ENCODE measurements at places on chromosomes 3 and 15. TPM values are rescaled to one million over a fixed set of nuclear protein-coding genes. Genes with fewer than 3 reads are reported as not detected.

TM6SF1 gene
- total RNA-seq = 1.6 TPM

GRCh38 chr3:66572938-66573710, 72.3 kb upstream of the LRIG1 start:
- H3K4me1 ChIP-seq = no peaks in the 10 kb centered on the region
- no peak for DNase-seq
- no peaks in the 10 kb centered on the region for H3K36me3 ChIP-seq

- H3K4me1 ChIP-seq = peaks cover 20% of the 10 kb centered on the region
- no peak for DNase-seq
- no peak overlapping the region for H3K27ac ChIP-seq
- peaks cover 3% of the 10 kb centered on the region for H3K36me3 ChIP-seq
- H3K27me3 ChIP-seq = no peaks in the 10 kb centered on the region
Observed at GRCh38 chr3:36941658-36942057, 3.2 kb downstream of the TRANK1 start.

TMCO5A gene
- not detected for total RNA-seq

- no peaks in the 10 kb centered on the region for H3K4me1 ChIP-seq
- peaks cover 9% of the 10 kb centered on the region for H3K27me3 ChIP-seq
- H3K36me3 ChIP-seq = no peaks in the 10 kb centered on the region
- no peak overlapping the region for H3K27ac ChIP-seq
- H3K4me3 ChIP-seq = no peak overlapping the region
- no peak for DNase-seq
Observed at GRCh38 chr3:87191641-87192040, 35.5 kb upstream of the CHMP2B start.

TEX9 gene
- total RNA-seq = 1.6 TPM

PRR20G gene
- not detected for total RNA-seq

CD80 gene
- 4.7 TPM for total RNA-seq

DNA sequence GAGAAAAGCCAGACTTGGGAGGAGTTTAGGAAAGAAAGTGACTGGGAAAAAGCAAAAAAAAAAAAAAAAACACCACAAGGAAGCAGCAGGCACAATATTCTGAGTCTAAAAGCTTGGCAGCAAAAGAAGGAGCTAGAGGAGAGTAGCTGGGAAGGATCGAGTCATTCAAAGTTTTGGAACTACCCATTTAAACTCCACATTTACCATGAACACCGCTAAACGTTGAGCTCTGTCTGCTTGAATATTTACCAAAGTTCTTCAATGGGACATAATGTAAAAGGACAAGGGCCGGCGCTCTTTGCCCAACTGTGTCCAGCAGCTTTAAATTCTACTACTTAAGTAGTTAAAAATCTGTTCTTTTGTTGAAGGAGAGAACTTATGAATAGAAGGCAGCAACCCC, 481.9 kb downstream of the FOXP1 start:
- H3K27ac ChIP-seq = peak overlapping the region; percentile 86
- H3K27me3 ChIP-seq = no peaks in the 10 kb centered on the region
- peaks cover 82% of the 10 kb centered on the region for H3K36me3 ChIP-seq
- H3K4me3 ChIP-seq = peak overlapping the region; percentile 40
- DNase-seq = no peak

ZDHHC19 gene
- total RNA-seq = not detected

GRCh38 chr15:56393277-56393676, 28.1 kb downstream of the TEX9 start:
- H3K4me3 ChIP-seq = no peak overlapping the region
- peaks cover 3% of the 10 kb centered on the region for H3K36me3 ChIP-seq
- peaks cover 3% of the 10 kb centered on the region for H3K4me1 ChIP-seq
- no peak for DNase-seq
- no peak overlapping the region for H3K27ac ChIP-seq

- no peaks in the 10 kb centered on the region for H3K36me3 ChIP-seq
- peak; percentile 32 for DNase-seq
- H3K27me3 ChIP-seq = no peaks in the 10 kb centered on the region
- peaks cover 18% of the 10 kb centered on the region for H3K4me1 ChIP-seq
- no peak overlapping the region for H3K4me3 ChIP-seq
Observed at GRCh38 chr3:125585595-125586223, 9.6 kb downstream of the OSBPL11 start.

DNA sequence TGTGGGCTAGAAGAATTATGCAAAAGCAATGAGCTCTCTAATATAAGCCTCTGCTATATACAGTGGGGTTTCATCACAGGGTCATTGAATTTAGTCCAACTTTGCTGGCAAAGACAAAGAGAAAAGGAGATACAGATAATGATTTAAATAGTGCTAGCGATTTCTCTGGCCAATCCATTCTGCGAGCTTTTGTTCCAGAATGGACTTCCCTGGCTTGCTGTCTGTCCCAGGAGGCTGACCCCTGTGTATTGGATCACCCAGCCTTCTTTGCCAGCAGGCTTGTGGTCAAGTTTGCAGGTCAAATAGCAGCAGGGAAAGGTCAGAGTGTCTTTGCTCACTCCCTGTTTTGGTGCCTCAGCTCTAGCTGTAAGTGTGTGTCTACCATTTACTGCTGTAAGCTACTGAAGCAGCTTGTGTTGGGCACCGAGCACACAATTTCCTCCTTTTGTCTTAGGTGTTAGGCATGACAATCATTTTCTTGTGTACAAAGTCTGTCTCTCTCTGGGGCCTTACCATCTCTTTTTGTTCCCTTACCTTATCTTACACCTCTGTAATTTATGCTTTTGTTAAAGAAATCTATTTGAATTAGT, 55.7 kb downstream of the UNC13C start:
- no peaks in the 10 kb centered on the region for H3K4me1 ChIP-seq
- DNase-seq = no peak
- no peak overlapping the region for H3K4me3 ChIP-seq
- H3K27ac ChIP-seq = no peak overlapping the region
- H3K27me3 ChIP-seq = no peaks in the 10 kb centered on the region

GRCh38 chr3:120258009-120258408, 27.0 kb downstream of the GPR156 start:
- no peaks in the 10 kb centered on the region for H3K4me1 ChIP-seq
- H3K27me3 ChIP-seq = no peaks in the 10 kb centered on the region
- H3K4me3 ChIP-seq = no peak overlapping the region
- no peak overlapping the region for H3K27ac ChIP-seq
- no peak for DNase-seq

IQCF5 gene
- not detected for total RNA-seq

C2CD4A gene
- 0.20 TPM for total RNA-seq

- H3K36me3 ChIP-seq = no peaks in the 10 kb centered on the region
- no peak overlapping the region for H3K27ac ChIP-seq
- no peak for DNase-seq
Observed at GRCh38 chr3:177930771-177931170, 605.5 kb upstream of the KCNMB2 start.

GOLGA6L7 gene
- not detected for total RNA-seq

DNA sequence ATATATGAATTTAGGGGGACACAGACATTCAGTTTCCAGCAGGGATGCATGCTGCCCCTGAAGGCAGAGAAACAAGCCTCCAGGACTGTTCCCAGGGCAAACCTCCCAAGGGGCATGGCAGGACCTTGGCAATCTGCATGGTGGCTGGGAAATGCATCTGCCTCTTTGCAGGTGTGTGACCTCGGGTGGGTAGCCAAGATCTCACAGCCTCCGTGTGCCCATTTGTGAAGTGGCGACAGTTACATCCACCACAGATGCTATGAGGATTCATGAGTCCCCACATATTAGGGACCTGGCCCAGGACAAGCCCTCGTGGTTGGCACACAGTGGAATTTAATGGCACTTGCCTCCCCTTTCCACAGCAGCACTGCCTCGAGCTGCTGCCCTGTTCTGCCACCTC, 29.9 kb downstream of the SLC28A1 start:
- H3K27me3 ChIP-seq = peaks cover 9% of the 10 kb centered on the region
- no peak overlapping the region for H3K27ac ChIP-seq
- H3K4me1 ChIP-seq = peaks cover 11% of the 10 kb centered on the region
- H3K4me3 ChIP-seq = no peak overlapping the region

DNA sequence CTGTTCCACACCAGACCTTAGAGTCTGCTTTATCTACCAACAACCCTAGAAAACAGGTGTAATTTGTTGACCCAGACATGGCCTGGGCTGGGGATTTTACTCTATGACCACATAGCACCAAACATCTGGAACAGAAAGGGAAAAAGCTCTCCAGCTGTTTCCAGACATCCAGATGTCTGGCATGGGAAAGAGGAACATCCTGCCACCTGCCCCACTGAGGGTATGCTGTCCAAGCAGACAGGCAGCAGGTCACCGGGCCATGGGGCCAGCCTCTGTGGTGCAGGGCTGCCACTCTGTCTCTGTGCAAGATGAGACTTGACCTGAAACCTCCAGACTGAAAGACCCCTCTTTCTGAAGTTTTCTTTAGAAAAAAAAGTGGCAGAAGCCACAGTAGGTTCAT, 359.3 kb upstream of the ICE2 start:
- H3K27me3 ChIP-seq = no peaks in the 10 kb centered on the region
- peaks cover 58% of the 10 kb centered on the region for H3K4me1 ChIP-seq

DNA sequence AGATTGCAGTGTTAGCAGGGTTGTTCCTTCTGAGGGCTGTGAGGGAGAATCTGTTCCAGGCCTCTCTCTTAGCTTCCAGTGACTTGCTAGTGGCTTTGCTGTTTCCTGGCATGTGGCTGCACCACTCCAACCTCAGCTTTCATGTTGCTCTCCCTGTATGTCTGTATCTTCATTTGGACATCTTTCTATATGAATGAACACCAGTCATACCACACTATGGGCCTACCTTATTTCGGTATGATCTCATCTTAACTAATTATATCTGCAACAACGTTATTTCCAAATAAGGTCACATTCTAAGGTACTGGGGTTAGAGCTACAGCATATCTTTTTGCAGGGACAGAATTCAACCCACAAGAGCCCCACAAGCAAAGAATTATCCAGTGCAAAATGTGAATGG, 356.7 kb upstream of the UMPS start:
- no peak for DNase-seq
- H3K4me3 ChIP-seq = no peak overlapping the region
- no peak overlapping the region for H3K27ac ChIP-seq
- H3K27me3 ChIP-seq = peaks cover 20% of the 10 kb centered on the region

DNA sequence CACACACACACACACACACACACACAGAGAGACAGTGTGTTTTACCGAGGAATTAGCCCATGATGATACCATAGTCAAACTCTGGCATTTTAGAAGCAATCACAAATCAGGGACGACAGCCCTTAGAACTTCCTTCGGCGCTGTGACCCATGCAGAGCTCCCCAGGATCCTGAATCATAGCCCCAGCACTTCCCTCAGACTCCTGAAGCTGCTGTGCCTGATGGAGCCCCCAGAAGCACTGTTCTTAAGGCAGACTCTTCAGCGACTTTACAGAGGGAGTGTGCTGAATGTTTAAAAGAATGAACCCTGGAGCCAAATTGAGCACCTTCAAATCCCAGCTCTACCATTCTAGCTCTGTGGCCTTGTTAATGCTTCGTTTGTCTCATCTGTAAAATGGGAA, 89.3 kb upstream of the LIPC start:
- no peak overlapping the region for H3K27ac ChIP-seq
- H3K4me3 ChIP-seq = no peak overlapping the region
- peaks cover 3% of the 10 kb centered on the region for H3K4me1 ChIP-seq
- DNase-seq = no peak

PLSCR1 gene
- total RNA-seq = 86.5 TPM

DNA sequence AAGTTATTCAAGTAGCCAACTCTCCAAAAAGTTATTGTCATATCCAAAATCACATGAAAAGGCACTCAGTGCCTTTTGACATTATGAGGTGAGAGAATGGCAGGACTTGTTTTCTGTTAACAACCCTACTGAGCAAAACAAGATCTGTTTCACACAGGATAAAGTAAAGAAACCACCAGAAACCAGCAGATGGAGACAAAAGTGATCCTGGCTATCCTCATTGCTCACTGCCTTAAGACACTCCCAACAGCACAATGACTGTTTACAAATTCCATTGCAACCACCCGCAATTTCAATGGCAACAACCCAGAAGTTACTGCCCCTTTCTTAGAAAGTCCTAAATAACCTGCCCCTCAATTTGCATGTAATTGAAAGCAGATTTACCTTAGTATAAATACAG, 352.6 kb upstream of the NDN start:
- H3K4me1 ChIP-seq = no peaks in the 10 kb centered on the region
- no peaks in the 10 kb centered on the region for H3K27me3 ChIP-seq
- DNase-seq = no peak
- no peaks in the 10 kb centered on the region for H3K36me3 ChIP-seq
- H3K4me3 ChIP-seq = no peak overlapping the region

DNA sequence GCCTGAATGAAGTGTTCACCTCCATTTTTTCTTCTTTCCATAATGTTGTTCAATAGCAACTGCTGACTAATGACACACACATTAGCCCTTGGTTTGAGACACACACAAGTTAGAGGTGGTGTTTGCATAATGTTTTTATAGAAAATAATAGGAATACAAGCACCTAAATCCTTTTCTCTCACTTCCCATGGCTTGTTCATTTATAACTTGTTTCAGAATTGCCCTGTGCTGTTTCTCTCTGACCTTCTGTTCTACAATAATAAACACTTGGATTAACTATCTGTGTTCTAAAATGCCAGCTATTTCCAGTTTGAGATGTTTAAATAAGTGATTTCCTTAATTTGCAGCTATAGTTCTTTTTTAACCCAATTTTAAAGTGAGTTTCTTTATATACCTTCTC, 525.1 kb upstream of the ROBO2 start:
- no peaks in the 10 kb centered on the region for H3K27me3 ChIP-seq
- no peak for DNase-seq
- no peak overlapping the region for H3K27ac ChIP-seq

GRCh38 chr15:64640146-64640871, 135.1 kb downstream of the RBPMS2 start:
- H3K4me1 ChIP-seq = peaks cover 44% of the 10 kb centered on the region
- DNase-seq = no peak
- no peaks in the 10 kb centered on the region for H3K27me3 ChIP-seq
- no peak overlapping the region for H3K27ac ChIP-seq
- H3K36me3 ChIP-seq = peaks cover 48% of the 10 kb centered on the region
- no peak overlapping the region for H3K4me3 ChIP-seq

TMEM212 gene
- not detected for total RNA-seq

KNG1 gene
- not detected for total RNA-seq

MNS1 gene
- 1.4 TPM for total RNA-seq

DNA sequence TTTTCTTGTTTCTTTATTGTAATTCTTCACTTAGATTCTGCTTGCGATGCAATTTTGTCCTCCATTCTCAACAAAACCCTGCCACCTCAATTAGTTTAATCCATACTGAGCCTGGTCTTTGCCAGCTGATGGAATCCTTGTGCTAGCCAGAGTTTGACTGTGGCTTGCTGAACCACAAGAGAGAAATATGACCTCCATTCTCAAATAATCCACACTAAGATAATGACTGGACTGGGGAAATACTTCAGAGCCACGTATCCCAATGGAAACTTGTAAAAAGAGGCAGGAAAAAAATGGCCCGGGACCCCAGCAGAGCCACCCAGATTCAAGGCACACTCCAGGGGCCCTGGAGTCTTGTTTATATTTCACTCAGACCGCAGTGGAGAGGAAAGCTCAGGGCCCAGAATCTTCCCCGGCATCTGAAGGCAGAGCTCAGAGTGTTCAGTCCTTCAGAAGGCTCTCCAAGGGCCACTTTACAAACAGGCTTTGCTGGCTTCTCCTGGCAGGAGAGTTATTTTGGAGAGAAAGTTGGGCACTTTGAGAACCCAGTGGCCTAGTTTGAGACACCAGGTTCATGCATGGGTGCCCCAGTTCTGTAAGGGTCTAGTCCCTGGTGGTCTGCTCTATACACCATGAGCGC, 62.7 kb downstream of the SSUH2 start:
- no peaks in the 10 kb centered on the region for H3K4me1 ChIP-seq
- no peak overlapping the region for H3K27ac ChIP-seq
- no peak for DNase-seq
- H3K27me3 ChIP-seq = peaks cover 3% of the 10 kb centered on the region
- H3K4me3 ChIP-seq = no peak overlapping the region

GRCh38 chr3:14839236-14839635, 20.5 kb downstream of the FGD5 start:
- no peaks in the 10 kb centered on the region for H3K27me3 ChIP-seq
- no peaks in the 10 kb centered on the region for H3K36me3 ChIP-seq
- no peak overlapping the region for H3K4me3 ChIP-seq
- no peaks in the 10 kb centered on the region for H3K4me1 ChIP-seq
- H3K27ac ChIP-seq = no peak overlapping the region
